ENCODE measurements at places on chromosomes 16 and 17. TPM values are rescaled to one million over a fixed set of nuclear protein-coding genes. Genes with fewer than 3 reads are reported as not detected.

DNA sequence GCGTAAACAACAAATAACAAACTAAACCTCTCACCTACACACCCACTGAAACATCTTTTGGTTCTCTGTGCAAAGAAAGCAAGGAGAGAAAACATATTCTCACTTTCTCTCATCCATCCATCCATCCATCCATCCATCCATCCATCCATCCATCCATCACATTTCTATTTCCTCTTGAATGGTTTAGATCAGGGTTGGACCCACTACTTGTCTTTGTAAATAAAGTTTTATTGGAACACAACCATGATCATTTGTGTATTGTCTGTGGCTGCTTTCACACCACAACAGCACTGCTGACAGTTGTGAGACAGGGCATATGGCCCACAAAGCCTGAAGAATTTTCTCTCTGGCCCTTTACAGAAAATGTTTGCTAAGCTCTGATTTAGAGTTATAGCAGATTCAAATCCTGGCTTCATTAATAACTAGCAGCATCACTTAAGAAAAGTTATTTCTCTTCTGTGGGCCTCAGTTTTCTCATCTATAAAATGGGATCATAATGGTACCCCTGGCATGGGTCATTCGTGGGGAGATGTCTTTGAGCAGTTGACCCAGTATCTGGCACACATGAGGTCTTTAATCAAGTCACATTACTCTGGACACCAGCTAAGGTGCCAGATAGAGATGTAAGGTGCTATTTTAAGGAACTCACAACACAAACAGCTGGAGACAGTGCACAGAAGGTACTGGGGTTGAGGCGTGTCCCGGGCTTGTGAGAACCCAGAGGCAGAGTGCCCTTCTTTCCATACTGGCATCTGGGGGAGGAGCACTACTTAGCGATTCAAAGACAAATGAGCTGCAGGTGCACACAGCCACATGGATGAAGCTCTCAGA lies 146.3 kb downstream of the CMIP start:
- no peak for DNase-seq

DNA sequence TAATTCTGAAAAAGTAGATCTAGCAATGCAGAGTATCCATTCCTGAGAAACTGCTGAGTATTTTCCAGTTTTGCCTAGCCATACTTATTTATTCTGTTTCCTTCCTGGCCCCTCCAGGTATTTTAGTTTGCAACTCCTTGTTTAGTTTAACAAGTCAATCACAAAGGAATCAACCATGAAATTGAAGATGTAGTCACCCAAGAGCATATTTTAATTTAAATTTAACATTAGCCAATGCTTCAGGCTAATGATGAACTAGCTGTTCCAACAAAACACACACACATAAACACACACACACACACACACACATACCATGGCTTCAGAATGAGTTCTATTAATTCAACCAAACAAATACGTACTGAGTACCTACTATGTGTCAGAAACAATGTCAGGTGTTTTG lies 332.8 kb upstream of the ERCC4 start:
- no peak for DNase-seq

DNA sequence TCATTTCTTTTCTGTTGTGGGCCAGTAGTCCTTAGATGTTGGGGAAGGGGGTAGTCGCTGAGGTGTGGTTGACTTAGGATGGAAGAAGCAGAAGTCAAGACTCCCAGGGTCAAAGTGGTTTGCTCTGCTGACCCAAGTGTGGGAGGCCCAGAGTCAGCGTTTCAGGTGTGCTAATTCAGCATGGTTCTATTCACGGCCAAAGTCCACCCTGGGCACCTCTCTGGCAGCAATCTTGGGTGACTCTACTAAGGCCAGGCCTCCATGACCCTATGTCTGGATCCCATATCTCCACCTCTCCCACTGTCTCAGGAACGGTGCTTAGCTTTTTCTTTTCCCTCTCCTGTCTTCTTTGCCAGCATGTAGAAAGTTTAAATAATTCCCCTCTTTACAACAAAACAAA lies 32.9 kb downstream of the MAPT start:
- no peak for DNase-seq

The NPIPB9 gene
- 0.33 TPM for total RNA-seq

The ITPRIPL2 gene
- 29.0 TPM for total RNA-seq

GRCh38 chr17:64255764-64256163 lies 7.3 kb downstream of the TEX2 start:
- no peak for DNase-seq

DNA sequence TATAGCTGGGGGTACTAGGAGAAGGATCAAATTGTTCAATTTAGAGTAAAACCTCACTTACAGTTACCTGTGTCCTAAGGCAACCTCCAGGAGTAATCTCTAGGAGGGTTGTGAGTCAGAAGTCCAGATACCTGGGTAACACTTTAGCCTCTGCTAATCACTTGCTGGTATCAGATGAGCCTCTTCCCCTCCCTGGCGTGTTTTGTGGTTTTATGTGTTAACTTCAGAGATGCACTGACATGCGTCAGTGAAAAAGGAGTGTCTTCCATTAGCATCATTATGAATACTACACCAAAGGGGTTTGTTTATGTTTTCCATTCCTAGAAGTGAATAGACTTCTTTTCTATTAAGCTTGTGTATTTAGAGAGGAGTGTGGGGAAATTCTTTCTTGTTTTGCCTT lies 208.2 kb downstream of the FTO start:
- no peak for DNase-seq

The VAT1L gene
- 2.0 TPM for total RNA-seq

DNA sequence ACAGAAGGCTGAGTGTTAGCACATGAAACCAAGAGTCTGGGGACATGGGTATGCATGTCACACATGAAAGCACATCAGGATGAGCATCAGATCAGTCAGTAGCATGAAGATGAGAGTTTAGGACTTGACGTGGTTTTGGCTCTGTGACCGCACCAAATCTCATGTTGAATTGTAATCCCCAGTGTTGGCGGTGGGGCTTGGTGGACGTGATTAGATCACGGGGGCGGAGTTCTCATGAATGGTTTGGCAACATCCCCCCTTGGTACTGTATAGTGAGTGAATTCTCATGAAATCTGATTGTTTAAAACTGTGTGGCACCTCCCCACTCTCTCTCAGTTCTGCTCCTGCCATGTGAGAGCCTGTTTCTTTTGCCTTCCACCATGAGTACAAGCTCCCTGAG lies 46.4 kb downstream of the CNGB1 start:
- no peak for DNase-seq

- no peak for DNase-seq
Measured at GRCh38 chr17:17833658-17834357, 3.0 kb downstream of the SREBF1 start.

DNA sequence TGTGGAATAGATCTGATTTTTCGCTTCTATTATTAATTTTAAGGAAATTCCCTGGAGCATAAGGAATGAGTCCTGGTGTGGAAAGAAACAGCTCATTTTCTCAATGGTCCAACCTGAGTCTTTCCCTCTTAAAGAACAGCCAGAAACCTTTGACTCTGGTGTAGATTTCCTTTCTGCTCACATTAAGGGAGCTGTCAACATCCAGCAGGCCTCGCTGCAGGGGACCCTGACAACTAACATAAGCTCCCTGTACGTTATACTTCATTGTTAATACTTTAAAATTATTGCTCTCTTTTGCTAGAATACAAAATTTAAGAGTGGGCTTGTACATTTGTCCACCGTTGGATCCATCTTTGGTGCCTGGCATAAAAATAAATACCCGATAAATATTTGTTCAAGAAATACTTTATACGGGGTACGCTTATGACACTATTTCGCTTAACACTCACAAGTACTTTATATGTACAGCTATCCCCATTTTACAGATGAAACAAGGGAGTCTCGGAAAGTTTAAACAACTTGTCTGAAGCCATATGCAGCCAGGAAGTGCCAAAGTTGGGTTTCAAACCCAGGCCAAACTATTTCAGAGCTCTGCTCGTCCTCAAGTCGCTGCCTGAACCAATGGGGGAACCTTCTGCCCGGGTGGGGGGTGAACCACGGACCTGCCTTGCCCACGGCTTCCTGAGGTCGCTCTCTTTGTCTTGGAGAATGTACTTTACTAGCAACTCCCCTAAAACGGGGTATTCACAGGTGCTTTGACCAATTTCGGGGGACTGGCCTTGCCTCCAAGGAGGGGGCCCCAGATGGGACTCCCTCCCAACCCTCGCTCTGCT lies 611 bp downstream of the SMARCE1 start:
- peak; percentile 54 for DNase-seq

Data from HT1080 (cell line).